ENCODE measurements at places on chromosomes 13 and 19.

- DNase-seq = no peak
These were observed 16.8 kb downstream of the SPART start for GRCh38 chr13:36329361-36329760.

DNA sequence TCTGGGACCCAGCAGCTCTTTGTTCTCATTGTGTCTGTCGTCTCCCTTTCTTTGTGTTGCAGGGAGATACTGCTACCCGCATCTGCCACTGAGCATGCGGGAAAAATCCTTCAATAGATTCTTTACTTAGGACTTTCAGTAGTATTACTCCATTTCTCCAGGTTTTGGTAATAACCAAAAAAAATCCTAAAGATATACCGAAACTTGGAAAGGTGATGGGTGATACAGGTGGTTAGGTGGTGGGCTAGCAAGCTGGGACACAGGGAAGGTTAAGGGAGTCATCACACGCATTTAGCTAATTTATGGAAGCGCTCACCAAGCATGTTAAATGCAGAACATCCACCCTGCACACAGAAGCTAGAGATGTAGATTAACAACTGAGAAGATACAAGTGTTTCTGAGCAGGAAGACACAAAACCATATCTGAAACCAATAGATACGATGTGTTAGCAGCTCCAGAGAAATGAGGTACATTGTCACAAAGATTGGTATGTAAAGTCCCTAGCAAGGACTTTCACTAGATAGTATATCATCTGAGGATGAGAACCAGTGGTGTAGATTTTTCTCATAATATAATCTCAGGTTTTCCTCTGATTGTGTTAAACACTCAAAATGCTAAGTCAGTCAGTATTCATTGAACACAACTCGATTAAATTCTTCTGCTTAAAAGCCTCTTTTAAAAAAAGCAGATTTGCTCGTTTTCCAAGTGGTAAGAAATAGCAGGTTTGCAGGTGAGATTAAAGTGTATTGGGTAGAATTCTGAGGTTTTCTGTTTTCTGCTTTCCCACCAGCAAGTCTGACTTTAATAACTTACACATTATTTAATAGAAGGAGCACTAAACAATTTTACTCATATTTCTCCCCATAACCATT is 1.2 kb upstream of the SLAIN1 start:
- no peak for DNase-seq

GRCh38 chr19:33241530-33242101 is 16.0 kb upstream of the SLC7A10 start:
- no peak for DNase-seq

GRCh38 chr13:90120026-90120425 is 1227.5 kb upstream of the MIR17HG start:
- no peak for DNase-seq

DNA sequence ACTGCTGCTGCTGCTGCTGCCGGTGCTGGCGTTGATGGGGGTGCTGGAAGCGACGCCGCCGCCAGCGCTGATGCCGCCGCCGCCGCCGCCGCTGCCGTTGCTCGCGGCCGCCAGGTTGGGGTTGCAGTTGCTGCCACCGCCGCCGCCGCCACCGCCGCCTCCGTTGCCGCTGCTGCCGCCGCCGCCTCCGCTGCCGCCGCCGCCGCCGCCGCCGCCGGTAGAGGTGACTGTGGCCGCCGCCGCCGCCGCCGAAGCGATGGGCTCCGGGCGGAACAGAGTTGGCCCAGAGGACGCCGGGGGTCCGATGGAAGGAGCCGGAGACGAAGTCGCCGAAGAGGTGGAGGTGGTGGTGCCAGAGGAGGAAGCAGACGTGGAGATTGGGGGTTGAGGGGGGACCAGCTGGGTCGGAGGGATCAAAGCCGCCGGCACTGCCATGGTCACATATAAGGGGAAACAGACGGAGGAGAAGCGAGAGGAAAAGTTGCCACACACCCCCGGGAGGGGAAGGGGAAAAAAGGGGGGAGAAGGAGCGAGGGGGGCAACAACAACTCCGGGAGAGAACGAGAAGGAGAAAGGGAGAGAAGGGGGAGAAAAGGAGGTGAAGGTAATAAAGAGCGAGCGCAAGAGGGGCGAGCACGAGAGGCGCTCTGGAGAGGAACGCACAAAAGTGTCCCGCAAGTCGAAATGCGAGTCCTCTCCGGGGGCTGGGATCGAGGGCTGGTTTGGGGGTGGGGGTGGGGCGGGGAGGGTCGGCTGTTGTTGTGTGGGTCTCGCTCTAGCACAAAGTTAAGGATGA is 471 bp downstream of the DACH1 start:
- no peak for DNase-seq

DNA sequence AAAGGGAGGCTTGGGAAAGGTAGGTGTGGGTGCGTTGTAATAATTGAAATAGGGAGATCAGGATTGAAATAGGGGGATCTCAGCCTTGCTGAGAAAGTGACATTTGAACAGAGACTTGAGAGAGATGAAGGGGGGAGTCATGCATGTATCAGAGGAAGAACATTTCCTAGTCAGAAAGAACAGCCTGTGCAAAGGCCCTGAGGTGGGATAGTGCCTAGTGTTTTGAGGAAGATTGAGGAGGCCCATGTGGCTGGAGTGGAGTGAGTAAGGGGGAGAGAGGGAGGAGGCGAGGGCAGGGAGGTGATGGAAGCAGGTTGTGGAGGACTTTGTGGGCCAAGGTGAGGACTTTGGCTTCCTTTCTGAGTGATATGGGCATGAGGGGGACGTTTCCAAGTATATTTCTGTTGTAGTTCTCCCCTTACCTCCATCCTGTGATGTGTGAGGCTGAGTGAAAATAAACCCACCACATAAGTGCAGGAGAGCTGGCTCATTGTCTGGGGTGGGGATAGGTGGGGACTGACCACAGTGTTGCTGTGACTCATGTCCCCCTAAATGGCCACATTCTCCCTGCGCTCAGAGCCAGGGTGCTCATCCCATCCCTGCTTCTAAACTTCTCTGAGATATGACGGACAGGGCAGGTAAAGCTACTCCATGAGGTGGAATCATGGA is 17.8 kb downstream of the ACTL9 start:
- DNase-seq = no peak

DNA sequence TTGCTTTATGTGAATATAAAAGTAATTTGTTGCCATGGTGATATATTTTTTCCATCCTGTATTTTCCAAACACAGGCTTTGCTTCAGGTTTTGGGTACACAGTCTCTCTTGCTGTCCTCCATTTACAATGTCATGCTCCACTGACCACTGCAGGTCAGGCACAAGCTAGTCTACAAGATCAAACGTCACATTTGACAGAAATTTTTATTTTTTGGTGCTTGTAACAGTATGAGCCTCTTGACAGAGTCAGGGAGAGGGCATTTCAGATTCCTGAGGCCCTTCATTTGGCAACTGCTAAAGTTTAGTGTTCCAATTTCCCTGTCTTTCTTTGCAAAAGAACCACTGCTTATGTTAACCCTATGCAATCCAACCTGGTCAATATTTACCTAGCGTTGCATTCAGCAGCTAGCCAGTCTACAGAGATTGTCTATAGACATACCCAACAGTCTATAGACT is 175.0 kb downstream of the RFC3 start:
- no peak for DNase-seq

GRCh38 chr13:80149736-80150135 is 191.2 kb downstream of the SPRY2 start:
- no peak for DNase-seq

DNA sequence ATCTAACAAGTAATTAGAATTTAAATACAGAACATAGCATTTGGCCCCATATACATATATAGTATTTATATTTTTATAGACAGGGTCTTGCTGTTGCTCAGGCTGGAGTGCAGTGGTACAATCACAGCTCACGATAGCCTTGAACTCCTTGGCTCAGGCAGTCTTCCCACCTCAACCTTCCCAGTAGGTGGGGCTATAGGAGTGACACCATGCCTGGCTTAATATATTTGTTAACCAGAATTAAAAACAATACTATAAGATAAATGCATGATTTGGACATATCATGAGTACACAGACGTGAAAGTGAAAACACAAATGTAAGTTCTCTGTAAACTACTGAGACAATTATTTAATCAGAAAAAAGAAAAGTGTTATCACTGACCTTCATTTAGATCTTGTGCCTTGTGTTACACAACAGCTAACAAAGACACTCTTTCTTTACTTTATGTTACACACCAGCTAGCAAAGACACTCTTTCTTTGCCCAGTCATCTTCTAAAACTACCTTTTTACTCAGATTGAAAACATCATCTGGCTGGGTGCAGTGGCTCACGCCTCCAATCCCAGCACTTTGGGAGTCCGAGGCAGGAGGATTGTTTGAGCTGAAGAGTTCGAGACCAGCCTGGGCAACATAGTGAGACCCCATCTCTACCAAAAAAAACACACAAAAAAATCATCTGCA is 22.6 kb downstream of the CARS2 start:
- no peak for DNase-seq

- DNase-seq = no peak
These were observed 23.3 kb upstream of the POSTN start for GRCh38 chr13:37621811-37622361.

DNA sequence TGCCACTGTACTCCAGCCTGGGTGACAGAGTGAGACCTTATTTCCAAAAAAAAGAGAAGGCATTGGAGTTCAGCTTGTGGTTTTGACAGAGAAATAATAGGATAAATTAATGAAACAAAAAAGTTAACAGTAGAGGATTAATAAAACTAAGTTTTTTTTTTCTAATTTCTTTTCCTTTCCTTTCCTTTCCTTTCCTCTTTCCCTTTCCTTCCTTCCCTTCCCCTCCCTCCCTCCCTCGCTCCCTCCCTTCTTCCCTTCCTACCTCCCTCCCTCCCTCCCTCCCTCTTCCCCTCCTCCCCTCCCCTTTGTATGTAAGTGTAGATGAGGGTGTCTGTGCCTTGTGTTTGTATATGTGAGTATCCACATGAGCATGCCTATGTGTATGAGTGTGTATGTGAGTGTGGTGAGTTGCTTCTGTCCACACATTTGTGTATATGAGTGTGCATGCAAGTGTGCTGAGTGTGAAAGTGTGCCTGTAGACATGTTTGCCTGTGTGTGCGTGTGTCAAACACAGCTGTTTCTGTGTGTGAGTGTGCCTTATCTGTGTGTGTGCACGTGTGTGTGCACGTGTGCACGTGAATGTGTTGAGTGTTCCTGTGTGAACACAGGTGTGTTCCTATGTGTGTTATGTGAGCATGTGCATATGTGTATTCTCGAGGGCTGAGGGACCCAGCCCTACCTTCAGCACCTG is 12.5 kb upstream of the MZF1 start:
- no peak for DNase-seq

- no peak for DNase-seq
These were observed 107.2 kb downstream of the FNDC3A start for GRCh38 chr13:49082653-49083536.

- DNase-seq = no peak
These were observed 3.0 kb upstream of the NAA16 start for GRCh38 chr13:41307884-41308640.

DNA sequence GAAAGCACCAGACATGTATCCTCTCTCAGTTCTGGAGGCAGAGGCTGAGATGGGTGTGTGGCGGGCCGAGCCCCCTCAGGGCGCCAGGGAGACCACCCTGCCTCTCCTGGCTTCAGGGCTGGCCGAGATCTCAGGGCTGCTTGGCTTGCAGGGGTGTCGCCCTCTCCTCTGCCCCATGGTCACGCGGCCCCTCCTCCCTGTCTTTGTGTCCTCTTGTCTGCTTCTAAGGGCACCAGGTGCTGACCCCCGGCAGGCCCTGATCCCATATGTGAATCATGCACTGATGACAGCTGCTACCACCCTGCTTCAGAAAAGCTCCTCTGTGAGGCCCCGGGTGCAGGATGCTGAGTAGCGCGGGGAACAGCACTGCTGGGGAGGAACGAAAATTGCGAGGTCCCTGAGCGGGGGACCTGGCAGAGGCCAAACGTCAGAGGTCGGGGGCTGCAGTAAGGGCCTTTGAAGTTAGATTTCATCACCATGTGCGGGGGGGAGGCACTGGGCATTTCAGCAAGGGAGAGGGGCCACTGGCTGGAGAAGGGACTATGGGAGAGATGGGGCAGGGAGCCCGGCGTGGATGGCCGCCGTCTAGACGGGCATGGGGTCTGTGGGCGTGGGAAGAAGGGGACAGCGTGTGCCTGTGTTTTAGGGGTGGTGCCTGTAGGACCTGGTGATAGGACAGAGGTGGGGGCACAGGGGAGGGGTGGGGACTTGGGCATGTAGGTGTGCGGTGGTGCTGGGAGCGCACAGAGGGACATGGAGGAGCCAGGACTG is 125.2 kb downstream of the KDM4B start:
- DNase-seq = no peak

DNA sequence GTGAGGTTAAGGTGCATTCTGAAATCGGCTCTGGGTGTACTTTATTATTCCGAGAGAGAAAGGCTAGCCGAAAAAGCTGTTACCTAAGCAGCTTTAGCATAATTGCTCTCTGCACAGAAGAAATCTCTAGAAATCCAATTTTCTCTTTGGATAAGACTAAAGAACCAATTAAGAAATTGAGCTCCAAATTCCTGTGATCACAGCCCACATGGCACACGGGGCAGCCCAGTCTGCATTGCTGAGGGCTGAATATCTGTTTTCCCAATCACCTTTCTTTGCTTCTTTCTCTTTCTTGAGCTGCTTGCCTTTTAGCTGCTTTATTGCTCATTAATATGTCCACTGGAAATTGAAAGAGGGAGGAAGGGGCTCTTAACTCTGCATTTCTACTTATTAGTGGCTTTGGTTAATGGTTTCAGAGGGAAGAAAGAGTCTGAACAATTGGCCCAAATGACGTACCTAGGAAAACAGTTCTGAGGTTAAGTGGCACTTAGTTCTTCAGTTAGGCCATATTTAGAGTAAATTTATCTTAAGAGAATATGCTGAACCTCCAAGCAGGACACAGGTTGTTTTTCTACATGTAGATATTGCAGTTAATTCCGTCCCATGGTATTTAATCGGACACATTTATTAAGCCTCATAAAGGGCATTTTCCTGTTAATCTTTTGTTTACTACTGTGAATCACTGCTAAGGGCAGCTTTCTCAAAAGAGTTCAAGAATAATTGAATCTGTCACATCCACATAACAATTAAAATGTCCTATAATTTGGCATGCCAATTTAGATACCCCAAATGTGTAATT is 265.7 kb downstream of the ABCC4 start:
- DNase-seq = no peak

- DNase-seq = no peak
These were observed 15.9 kb upstream of the NOP53 start for GRCh38 chr19:47729468-47729798.

GRCh38 chr19:9945319-9945966 is 9.1 kb upstream of the OLFM2 start:
- DNase-seq = peak; percentile 98

GRCh38 chr19:49114630-49115363 is 627 bp downstream of the LIN7B start:
- DNase-seq = no peak

DNA sequence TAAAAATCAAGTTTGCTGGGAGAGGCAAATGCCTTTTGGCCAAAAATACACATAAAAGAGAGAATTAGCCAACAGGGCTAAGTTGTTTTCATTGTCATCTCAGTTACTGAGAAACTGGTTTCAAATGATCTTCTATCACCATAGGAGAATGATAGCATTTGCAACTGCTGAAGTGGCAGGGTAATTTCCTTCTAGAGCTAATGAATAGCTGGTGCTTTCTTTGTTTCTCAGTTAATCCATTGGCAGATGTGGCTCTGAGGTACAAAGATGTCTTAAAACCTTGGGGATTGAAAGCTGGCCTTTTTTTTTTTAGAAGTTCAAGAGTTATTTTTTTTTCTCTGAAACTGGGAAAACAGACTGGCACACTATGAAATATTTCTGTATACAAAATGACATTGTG is 332.7 kb upstream of the KLF12 start:
- DNase-seq = no peak

GRCh38 chr13:112980434-112980833 is 11.4 kb downstream of the MCF2L start:
- no peak for DNase-seq

GRCh38 chr13:110001670-110002275 is 215.4 kb upstream of the IRS2 start:
- DNase-seq = no peak

Measured in smooth muscle cell of the brain vasculature (primary cell).